ENCODE measurements at places on chromosomes 3 and 15. TPM values are rescaled to one million over a fixed set of nuclear protein-coding genes. Genes with fewer than 3 reads are reported as not detected.

DNA sequence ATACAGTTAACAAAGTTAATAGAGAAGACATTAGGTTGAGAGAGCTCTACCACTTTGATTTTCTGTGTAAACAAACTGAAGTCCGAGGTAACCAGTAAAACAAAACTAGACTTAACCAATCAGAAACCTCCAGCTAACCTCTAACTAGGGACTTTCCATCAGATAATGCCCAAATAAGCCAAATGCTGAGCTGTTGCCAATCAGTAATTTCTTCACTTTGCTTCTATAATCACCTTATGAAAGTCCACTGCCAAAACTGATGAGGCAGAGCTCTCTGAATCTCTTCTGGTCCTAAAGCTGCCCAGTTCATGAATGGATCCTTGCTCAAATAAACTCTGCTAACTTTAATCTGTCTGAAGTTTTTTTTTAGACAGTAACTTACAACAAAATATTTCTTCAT, 448.0 kb upstream of the NECTIN3 start:
- no peak for DNase-seq

DNA sequence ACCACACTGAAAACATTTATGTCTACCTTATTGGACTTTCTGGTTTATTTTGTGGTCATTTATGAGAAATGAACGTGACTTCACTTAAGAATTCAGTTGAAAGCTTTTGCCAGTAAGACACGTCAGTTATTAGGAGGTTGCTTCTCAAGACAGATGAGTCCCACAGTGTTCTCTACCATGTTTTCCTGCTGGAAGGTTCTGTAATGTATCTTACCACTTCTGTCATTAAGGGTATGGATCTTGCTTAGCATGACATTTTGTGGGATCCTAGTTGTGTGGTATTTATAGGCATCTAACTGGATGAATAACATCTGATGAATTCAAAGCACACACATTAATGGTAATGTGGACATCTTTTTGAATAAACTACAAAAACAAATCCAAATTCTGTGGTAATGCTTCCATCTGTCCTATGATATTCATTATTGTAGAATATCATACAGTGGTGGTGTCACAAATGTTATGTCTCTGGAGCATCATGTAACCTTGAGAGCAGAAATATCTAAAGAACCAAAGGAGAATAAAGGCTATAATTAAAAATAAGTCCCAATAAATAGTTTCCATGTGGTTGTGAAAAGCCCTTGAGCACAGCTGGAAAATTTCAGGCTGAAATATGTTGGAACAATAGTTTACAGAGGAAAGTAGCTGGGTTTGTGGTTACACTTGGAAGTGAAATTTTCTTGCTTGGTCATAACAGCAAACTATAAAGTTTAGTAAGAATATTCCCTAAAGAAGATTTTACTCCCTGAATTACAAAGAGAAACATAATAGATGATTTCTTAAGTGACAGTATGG, 61.5 kb downstream of the C3orf38 start:
- no peak for DNase-seq

- DNase-seq: no peak
Measured at GRCh38 chr15:92178911-92179310, 214.8 kb upstream of the ST8SIA2 start.

- DNase-seq: no peak
Measured at GRCh38 chr3:187665010-187665409, 5.2 kb downstream of the SST start.

Gene ANAPC13
- 16.6 TPM for total RNA-seq

Gene FES
- 52.5 TPM for total RNA-seq

Gene MYRIP
- not detected for total RNA-seq

Gene SPINK8
- total RNA-seq: not detected

Gene WDR53
- total RNA-seq: 16.2 TPM

Gene GHSR
- total RNA-seq: 1.3 TPM

All from natural killer cell (primary cell).